CD4-positive, alpha-beta T cell treated with Interleukin-2 at 100 ng/mL for 4 hours (primary cell): ENCODE measurements at places on chromosomes 7 and 10.

DNA sequence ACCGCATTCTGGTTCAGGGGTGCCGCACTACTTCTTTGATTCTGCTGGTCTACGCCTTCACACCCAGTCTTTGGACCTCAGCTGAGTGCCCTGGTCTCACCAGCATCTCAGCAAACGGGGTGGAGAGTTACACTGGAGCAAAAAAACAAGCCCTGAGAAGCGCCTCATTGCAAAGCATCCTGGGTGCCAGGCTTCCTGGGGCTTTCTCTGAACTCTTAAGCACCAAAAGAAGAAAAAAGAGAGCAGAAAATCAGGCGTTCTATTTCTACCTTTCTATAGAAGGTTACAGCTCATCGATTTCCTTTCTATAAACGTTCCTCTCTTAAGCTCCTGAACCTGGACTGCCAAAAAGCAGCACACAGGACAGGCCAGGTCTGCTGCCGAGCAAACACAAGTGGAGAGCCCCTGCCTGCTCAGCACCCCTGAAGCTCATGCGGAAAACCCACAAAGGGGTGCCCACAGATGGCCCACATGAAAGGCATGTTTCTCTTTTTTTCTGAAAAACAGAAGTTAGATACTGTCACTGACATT, 217.9 kb downstream of the SFMBT2 start:
- DNase-seq = peak; percentile 77

GRCh38 chr10:51857305-51857704, 157.9 kb upstream of the CSTF2T start:
- no peak for DNase-seq

DNA sequence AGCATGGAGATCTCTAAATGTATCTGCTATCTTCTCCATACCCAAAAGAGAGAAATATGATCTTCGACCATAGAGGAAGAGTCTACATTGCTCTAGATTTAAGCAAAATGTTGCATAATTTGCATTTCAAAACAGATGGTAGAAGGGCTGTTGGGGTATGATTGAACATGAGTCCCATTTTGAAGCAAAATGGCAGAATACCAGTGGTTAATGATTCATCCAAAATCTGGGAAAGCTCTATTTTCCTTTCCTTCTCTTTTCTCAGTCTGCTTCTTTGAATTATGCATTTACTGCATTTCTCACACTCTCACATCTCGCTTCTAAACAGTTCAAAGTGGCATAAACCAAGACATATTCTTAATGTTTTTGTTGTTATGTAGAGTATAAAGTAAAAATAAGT, 178.5 kb downstream of the MACC1 start:
- DNase-seq = no peak

DNA sequence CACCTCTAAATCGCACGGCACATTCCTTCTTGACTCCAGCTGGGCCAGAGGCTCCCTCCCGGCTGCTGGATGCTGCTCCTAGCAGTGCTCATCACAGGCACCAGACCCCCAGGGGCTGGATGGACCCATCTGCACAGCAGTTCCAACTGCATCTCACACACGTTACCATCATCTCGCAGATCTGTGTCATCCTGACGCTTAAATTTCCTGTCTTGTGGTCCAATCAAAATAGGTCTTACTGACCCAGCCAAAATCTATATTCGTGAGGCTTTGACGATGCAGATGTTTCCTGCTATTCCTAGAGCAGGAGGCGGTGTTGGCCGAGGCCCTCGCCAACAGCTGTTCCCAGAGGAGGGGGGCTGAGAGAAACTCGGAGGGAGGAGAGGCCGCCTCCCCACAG, 108.0 kb downstream of the MKI67 start:
- no peak for DNase-seq

- no peak for DNase-seq
These were observed 78.5 kb downstream of the SEC61G start for GRCh38 chr7:54680377-54681005.

- no peak for DNase-seq
These were observed 23.6 kb upstream of the PDLIM1 start for GRCh38 chr10:95314192-95314918.

DNA sequence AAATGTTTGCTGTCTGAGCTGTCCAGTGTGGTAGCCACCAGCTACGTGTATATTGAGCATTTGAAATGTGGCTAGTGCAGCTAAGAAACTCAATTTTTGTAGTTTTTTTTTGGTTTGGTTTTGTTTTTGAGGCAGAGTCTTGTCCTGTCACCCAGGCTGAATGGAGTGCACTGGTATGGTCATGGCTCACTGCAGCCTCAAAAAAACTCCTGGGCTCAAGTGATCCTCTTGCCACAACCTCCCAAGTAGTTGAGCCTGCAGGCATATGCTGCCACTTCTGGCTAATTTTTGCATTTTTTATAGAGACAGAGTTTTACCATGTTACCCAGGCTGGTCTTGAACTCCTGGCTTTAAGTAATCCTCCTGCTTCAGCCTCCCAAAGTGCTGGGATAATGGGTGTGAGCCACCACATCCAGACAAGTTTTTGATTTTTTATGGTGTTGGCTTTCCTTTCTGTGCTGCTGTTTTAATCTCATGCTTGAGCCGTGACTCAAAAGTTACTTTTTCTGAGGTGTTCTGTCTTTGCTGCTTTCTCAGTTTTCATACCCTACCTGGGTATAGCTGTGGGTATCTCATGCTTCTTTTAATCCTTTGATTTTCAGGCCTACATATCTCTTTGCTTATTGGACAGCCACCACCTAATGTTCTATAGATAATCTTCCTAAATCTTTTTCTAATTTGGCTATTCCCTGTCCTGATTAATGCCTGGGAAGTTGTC, 16.0 kb downstream of the WAC start:
- no peak for DNase-seq

DNA sequence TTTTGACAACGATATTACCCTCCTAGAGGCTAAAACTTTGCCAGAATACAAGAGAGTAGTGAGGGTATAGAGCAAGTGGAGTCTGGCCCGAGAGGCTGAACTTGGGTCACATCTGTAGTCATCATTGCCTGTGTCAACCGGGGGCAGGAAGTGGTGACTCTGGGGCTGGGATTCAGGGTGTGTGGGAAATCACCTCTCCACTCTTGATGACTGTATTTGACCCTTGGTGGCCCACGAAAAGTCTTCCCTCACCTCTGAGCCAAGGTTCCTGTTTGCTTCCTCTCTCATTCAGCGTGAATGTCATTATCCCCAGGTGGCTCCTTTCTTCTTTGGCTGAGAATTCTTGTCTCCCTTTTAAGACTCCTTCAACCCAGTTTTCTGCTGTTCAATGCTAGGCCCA, 240.4 kb downstream of the ABCA13 start:
- DNase-seq = no peak

- no peak for DNase-seq
These were observed 35.3 kb downstream of the BICC1 start for GRCh38 chr10:58547963-58548362.

DNA sequence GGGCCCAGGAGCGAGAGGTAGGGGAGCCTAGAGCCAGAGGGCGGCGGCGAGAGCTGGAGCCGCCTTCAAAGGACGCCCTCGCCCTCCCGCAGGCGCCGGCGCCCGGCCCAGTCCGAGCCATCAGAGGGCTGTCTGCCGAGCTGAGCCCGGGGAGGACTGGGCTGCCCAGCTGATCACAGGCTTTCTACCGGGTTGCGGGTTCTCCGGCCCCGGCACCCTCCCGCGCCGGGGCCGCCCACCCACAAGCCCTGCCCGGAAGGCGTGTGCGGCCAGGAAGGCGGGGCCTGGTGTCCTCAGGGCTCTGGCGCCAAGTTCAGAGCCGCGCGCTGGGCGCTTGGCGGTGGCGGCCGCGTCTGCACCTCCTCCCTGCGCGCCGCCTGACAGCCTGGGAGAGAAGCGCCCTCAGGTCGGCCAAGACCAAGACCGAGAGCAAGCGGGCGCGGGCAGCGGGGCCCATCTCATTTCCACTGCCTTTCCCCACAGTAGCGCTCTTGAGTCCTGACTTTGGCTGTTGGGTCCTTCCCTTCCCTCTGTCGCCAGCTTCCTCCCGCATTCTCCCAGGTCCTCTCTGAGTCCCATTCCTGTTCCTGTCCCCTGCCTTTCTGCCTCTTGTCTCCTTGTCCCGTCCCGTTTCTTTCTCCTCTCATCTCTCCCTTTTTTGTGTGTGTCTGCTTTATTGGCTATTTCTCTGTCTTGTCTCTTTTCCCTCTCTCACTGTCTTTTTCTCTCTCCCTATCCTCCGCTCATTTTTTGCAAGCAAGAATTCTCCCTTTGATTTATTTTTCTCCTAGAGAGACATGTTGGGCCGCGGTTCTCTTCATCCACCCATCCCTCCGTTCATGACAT, 60.6 kb upstream of the MSMB start:
- DNase-seq = peak; percentile 32

DNA sequence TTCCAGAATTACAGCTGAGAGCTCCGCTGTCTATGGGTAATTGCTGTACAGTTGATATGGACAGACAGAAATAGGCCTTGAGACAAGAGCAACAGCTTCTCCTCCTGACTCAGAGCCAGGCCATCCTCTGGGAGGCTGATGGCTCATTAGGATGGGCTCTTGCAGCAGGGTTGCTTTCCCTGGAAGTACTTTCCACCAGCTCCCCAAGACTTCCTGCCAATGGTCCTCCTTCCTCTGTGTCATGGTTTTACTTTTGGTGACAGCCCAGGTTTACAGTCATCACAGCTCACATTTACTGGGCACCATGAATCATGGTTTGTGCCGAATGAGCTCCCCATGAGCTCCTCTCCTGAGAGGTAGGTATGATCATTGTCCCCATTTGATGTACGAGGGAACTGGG, 131.8 kb downstream of the HECW1 start:
- DNase-seq = no peak

DNA sequence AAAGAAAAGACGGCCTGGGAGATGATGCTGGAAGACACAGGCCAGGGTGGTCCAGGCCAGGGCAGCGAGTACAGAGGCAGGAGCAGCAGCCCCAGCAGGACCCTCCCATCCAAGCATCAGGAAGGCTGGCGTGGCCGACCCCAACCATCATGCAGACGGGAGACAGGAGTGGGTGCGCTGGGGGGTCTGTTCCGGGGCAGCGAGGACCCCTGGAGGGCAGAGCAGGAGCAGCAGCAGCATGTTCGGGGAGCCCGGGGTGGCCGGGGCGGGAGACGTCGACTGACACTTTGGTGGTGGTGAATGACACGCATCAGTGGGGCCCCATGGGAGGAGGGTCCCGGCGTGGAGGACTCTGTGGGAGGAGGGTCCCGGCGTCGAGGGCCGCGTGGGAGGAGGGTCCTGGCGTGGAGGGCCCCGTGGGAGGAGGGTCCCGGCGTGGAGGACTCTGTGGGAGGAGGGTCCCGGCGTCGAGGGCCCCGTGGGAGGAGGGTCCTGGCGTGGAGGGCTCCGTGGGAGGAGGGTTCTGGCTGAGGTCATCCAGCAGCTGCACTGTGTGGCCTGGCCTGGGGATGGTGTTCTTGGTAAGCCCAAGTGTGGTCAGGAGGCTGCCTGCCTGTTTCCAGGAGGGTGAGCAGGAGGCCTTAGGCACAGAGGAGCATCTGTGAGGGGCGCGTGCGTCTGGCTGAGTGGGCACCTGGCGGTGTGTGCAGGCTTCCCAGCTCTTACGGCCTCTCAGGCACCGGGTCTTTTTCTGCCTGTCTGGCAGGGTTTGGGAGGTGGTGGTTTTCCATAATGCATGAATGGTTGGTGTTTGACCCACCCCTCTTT, 38.9 kb downstream of the FAM20C start:
- DNase-seq = no peak

DNA sequence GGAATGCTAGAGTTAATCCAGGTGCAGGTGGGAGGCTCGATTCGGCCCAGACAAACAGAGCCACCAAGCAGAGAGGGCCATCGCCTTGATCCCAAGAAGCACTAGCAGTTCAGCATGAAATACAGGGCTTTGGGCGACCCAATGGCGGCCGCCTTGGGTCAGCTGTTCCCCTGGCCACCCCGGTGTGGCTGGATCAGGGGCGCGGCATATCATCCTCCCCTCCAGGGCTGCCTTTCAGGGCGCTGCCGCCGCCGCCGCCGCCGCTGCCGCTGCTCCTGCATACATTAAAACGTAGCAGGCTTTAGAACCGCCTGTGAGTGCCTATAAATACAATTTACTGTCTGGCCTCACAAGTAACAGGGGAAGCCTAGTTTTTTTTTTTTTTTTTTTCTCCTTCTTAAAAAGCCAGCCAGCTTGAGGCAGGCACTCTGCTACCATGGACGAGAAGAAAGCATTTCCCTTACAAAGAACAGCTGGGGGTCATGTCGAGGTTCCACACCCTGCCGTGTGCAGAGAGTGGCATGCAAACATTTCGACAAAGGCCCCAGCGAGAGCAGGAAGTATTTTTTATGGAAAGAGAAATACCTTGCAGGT, 57.7 kb upstream of the EFCAB10 start:
- DNase-seq = no peak

GRCh38 chr7:107480932-107481331, 11.1 kb downstream of the GPR22 start:
- DNase-seq = no peak

- peak; percentile 79 for DNase-seq
These were observed at the start of gene FAM221A for GRCh38 chr7:23679898-23680413. TSS of gene FAM221A (plus strand) at chr7:23680199. CDS start at chr7:23680219, 20 bp downstream.

GRCh38 chr10:17981766-17982380, 30.2 kb downstream of the SLC39A12 start:
- DNase-seq = no peak

DNA sequence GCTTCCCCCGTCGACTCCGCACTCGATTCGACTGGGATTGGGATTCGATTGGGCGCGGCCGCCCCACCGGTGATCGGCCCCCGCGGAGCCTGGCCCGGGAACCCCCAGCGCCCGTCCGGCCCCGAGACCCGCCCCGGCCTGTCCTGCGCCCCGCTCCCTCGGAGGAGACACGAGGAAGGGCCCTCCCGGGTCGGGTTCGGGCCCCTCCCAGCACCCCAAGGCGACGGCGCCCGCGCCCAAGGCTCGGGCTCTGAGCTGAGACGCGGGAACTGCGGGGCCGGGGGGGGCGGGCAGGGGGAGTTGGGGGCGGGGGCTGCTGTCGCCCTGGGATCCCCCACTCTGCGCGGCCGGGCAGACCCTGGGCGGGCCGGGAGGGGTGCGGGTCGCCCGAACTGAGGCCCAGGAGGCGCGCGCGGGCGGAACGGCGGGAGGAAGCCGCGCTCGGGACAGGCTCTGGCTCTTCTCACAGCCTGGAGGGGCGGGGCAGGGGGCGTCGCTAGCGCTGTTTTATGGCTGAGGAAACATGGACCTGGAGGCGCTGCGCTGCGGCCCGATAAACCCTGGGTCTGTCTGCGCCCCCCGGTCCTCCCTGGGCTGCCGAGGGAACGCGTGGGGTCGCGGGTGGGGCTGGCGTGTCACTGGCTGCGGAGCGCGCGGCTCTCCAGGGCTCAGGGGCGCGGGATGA, 1.7 kb upstream of the NKX6-2 start:
- no peak for DNase-seq

DNA sequence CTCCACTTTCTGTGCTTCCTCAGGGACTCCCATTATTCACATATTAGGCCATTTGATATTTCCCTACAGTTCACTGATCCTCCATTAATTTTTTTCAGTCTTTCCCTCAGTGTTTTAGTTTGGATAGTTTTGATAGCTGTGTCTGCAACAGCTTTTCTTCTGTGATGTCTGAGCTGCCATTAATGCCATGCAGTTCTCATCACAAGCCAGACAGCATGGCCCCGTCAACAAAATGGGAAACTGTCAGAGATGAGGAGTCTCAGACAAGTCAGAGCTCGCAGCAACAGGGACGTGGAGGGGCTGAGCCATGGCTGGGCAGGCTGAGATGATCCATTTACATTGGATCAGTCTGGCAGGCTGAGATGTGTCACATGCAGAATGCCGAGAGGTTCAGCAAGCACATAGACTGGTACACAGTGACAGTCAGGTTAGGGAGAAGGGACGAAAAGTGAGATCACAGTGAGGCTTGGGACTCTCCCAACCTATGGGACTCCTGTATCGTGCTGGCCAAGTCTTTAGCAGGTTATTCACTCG, 65.4 kb downstream of the NPS start:
- no peak for DNase-seq
